ENCODE measurements at places on chromosomes 7 and 10.

GRCh38 chr7:157389951-157390730 is 53.3 kb downstream of the DNAJB6 start:
- DNase-seq: no peak

GRCh38 chr10:49359349-49360270 is 36.3 kb downstream of the DRGX start:
- DNase-seq: no peak

DNA sequence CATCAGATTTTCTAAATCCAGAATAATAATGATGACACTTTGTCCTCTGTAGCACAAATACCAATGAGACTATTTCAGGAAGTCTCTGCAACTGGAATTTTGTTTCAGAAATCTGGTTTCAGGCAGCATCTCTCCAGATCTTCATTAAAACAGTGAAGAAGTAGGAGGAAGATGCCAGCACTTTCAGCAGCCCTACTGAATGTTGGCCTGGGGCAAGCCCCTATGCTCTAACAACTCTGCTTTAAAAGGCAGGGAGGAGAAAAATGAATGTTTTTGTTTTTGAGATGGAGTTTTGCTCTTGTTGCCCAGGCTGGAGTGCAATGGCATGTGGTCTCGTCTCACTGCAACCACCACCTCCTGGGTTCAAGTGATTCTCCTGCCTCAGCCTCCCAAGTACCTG is 7.2 kb upstream of the CAV1 start:
- DNase-seq: no peak

GRCh38 chr10:3071405-3072198 is 4.3 kb downstream of the PFKP start:
- no peak for DNase-seq

DNA sequence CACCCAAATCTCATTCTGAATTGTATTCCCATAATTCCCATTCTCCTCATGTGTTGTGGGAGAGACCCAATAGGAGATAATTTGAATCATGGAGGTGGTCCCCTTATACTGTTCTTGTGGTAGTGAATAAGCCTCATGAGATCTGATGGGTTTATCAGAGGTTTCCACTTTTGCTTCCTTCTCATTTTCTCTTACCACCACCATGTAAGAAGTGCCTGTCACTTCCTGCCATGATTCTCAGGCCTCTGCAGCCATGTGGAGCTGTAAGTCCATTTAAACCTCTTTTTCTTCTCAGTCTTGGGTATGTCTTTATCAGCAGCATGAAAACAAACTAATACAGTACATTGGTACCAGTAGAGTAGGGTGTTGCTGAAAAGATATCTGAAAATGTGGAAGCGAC is 98.2 kb upstream of the ASAH2 start:
- DNase-seq: no peak

DNA sequence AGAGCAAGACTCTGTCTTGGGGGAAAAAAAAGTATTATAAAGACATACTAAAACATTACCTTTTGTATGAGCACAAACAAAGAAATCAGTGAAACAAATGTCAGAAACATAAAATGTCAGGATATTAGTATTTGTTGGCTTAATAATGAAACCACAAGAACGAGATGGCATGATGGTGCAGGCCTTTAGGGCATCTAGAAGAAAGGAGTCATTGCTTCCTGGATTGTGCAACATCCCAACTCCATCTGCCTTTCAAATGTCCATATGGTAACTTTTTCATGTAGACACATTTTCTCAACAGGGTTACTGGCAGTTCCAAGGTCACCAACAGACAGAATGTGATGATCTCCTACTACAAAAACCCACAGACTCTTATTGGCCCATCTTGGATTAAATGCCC is 96.6 kb downstream of the ZNF248 start:
- DNase-seq: no peak

DNA sequence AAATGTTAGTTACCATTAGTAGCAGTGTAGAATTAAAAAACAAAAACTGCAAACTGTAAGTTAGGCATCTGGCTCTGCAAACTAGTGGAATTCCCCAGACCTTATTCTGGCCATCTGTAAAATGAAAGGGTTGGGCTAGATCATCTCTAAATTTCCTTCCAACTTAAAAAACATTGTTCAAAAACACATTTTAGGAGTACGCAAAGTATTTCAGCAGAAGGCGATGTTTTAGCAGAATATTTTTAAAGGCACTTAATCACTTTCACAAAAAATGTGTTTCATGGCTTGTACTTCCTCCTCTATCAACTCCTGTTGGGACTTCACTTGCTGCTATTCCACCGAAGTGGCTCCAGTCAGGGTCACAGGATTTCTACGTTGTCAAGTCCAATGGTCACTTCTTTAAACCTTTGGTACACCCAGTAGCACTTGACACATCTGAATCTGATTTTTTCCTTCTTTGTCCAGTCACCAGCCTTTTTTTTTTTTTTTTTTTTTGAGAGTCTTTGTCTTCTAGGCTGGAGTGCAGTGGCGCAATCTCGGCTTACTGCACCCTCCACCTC is 169.0 kb downstream of the AHR start:
- DNase-seq: no peak

DNA sequence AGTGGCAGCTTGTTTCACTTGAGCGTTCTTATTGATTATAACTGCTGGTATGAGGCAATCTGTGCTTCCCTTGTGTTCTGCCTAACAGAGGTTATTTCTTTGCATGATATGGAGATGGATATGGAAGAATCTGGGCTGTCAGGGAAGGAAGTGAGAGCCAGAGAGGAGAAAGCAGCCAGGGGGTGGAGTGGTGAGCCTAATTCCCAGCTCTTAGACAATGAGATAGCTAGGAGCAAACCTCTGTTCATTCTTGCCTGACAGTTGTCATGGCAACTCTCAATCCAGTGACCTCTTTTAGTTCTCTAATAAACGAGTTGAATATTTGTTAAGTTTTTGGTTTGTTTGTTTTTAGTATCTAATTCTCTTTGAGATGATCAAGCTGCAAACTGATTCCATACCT is 214.3 kb downstream of the NRG3 start:
- no peak for DNase-seq

DNA sequence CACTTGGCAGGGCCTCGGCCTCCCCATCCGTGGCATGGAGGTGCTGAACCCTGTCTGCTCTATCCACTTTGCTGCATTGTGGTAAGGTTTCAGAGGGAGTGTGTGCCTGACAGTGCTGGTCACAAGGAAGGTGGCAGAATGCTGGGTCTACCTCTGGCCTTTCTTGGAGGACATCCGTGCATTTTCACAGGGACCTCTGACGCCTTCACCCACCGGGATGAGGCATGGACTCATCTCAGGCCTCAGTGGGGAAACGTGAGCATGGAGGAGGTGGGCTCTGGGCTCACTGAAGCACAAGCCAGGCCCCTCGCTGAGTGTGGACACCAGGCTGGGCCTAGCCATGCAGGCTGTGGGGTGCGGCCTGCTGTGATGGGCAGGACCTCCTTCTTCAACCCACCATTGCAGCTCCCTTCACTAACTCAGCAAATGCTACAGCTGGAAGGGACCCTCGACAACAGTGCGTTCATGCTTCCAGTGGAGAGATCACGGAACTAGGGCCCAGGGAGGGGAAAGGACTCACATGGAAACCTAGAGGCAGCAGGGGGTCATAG is 8.6 kb downstream of the TBATA start:
- no peak for DNase-seq

- DNase-seq: no peak
These were observed 1.2 kb downstream of the ADIRF start for GRCh38 chr10:86969421-86970041.

DNA sequence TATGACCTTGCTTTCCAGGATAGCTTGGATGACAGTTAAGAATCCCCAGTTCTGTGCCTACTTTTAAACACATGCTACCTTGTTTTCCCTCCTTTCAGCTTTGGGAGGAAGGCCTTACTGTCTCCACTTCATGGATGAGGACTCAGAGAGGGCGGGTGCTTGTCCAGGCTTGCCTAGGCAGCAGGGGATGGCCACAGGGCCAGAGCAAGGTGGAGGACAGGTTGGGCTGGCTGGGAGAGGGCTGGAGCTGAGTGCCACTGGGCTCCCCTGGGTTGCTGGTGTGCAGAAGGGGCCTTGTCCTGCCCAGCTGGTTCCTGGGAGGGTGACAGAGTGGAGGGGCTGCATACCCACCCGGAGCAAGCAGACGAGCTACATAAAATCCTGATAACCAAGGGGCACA is 117.8 kb downstream of the GRK5 start:
- no peak for DNase-seq

- no peak for DNase-seq
These were observed 185.2 kb upstream of the DGKB start for GRCh38 chr7:15087771-15088170.

DNA sequence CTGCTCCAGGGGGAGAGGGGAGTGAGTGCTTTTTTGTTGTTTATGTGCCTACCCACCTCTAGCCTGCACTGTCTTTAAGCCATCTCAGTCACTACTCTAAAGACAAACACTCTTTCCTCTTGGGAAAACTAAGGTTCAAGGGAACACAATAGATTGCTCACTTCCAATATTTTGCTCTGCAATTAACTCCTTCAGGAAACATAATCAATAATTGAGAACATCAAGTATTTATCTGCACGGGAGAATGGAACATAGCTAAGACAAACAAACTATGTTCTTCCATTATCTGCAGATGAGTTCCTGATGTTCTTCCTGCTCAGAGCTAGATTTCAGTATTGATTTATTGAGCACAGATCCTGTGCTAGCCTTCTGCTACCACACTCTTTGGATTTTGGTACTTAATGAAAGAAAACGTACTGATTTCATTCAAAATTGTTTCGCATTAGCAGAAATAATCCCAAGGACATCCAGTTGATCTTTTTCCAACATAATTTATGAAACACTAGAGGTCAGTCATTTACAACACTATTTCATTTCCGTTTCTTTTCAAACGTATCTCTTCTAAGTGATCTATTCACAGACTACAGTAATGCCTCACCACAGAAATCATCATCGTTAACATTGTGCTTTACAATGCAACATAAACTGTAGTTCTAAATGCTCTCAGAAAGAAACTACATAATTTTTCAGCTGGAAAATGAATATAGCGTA is 8.3 kb downstream of the NEBL start:
- DNase-seq: no peak

DNA sequence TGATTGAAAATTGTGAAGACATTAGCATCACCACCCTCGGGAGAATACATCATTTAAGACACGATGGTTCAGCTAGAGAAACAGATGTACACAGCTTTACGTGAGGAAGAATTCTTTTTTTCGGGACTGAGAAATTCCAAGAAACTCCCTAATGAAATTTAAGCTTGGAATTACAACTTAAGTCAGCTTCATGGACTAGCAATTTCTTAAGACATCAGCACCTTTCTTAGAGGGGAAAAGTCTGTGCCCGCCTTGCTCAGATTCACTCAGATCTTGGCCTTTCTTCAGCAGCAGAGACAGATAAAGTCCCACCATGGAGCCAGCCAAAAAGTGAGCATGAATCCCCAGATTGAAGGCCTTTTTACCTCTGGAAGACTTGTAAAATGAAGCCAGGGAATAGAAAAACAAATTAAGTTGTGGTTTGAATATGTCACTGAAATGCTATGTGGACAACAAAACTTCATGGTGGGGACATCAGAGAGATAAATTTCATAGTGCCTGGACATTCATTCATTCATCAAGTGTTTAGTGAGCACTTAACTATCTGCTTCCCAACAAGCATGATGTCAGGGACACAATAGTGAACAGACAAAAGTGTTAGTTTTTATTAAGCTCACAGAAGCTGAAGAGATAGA is 32.1 kb downstream of the PRKG1 start:
- no peak for DNase-seq

GRCh38 chr10:101287997-101288635 is 58.9 kb upstream of the LBX1 start:
- DNase-seq: no peak

GRCh38 chr10:133359554-133359971 is 1.7 kb upstream of the FUOM start:
- DNase-seq: no peak

DNA sequence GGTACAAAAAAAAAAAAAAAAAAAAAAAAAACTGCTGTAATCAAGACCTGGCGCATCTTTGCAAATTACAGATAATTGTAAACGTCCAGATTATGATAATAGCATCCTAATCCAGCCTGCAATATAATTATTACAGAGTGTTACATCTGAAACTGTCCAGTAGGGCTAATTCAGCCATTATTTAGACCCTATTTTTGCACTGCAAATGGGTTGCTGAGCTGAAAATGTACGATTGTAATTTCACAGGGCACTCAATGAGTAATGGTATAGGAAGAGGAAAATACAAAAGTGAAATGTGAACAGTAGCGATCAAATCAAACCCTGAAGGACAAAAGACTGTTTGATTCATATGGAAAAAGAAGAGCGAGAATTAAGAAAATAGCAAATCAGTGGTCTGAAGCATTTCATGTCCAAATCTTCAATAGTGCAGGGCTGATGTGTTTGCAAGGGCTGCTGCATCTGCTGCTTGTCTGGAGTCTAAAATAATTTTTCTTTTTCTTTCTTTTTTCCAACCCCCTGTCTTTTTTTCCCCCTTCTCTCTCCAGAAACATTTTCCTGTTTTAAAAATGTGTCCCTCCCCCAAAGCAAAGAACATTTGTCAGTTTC is 8.9 kb downstream of the DLX6 start:
- no peak for DNase-seq

All from thoracic aorta (tissue), 2 donors.